ENCODE measurements at places on chromosomes 12 and 14.

GRCh38 chr12:46386360-46386867, 13.8 kb upstream of the SLC38A2 start:
- no peak for DNase-seq

GRCh38 chr12:48189331-48190125, 6.1 kb downstream of the CCDC184 start:
- peak; percentile 44 for DNase-seq

DNA sequence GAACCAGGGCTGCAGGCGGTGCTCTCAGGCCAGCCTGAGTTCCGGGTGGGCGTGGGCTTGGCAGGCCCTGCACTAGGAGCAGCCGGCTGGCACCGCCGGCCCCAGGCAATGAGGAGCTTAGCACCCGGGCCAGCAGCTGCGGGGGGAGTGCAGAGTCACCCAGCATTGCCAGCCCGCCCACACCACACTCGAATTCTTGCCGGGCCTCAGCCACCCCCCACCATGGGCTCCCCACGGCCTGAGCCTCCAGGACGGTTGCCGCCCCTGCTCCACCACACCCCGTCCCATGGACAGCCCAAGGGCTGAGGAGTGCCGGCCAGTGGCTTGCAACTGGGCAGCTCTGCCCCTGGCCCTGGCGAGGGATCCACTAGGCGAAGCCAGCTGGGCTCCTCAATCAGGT, 453.4 kb downstream of the TMTC2 start:
- DNase-seq = no peak

GRCh38 chr12:117518594-117519270, 157.3 kb upstream of the NOS1 start:
- DNase-seq = no peak

DNA sequence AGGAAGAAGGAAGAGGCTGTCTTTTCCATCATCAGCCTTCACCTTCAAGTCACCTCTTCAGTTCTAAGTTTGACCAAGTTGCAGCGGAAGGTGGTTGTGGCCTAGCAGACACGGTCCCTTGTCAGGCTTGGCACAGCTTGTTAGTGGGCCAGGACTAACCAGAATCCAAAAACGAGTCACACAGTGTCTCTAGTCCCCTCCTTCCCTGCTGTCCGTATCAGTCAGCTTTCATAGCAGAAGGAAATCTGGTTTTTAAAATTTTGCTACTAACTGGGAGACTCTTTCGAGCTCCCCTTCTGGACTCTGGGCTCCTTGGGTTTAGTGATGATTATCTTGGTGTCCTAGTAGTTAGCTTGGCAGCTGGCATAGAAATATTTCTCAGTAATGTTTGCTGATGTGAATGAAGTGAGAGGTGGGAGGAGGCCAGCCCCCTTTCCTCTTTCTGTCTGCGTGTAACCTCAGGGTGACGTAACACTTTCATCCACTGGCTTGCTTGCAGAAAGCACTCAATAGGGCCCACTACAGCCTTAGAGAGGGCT, 3.8 kb downstream of the ETV6 start:
- no peak for DNase-seq

GRCh38 chr14:32077081-32078022, at the start of gene ARHGAP5:
Gene ARHGAP5 (plus strand): TSS chr14:32077304. CDS start chr14:32090670, 13,366 bp downstream.
- peak; percentile 46 for DNase-seq

- DNase-seq = no peak
Observed at GRCh38 chr12:1360441-1361210, 233.8 kb downstream of the FBXL14 start.

GRCh38 chr14:54893151-54893760, 9.4 kb downstream of the GCH1 start:
- no peak for DNase-seq

- no peak for DNase-seq
Observed at GRCh38 chr12:92175961-92176360, 30.3 kb upstream of the BTG1 start.

DNA sequence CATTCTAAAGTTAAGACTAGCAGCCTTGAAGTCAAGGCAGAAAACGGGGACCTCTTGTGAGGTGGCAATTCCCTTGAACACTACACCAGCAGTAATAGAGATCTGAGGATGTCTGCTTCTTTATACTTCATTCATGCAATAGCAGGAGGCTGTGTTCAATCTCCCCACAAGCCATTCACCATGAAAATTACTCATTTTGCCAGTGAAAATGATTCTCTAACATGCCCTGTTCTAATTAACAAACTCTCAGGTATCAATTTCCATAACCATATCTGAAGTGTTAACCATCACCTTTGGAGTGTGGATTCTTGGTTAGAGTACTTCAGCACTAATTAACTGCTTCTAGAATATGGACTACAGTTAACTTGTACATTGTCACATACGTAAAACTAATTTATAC, 3.4 kb upstream of the GLIPR1 start:
- DNase-seq = no peak

- no peak for DNase-seq
Observed at GRCh38 chr12:109126784-109127183, 10.4 kb downstream of the ACACB start.

GRCh38 chr12:45975506-45975905, 14.9 kb downstream of the SCAF11 start:
- no peak for DNase-seq

GRCh38 chr12:905261-906031, 44.0 kb downstream of the RAD52 start:
- DNase-seq = no peak

GRCh38 chr12:6818222-6818621, 3.4 kb upstream of the GPR162 start:
- DNase-seq = no peak

DNA sequence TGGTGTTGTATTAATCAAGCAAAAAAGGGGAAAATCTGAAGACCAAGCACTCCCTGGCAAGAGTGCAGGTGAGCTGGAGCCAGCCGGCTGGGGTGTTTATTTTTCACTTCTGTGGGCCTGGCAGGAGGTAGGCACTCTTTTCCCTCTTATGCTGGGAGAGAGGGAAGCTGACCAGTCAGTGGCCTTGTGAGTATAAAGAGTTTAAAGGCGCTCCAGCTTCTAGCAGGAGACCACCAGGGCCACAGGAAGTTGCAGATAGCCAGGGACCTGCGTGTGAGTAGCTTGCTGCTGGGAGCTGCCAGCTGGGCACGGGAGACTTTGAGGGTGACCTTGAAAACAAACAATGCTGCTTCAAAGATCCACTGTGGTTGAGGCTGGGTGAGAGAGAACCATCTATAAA, 217.4 kb upstream of the PWP1 start:
- no peak for DNase-seq

- DNase-seq = no peak
Observed at GRCh38 chr12:13066459-13066858, 22.3 kb downstream of the FAM234B start.

DNA sequence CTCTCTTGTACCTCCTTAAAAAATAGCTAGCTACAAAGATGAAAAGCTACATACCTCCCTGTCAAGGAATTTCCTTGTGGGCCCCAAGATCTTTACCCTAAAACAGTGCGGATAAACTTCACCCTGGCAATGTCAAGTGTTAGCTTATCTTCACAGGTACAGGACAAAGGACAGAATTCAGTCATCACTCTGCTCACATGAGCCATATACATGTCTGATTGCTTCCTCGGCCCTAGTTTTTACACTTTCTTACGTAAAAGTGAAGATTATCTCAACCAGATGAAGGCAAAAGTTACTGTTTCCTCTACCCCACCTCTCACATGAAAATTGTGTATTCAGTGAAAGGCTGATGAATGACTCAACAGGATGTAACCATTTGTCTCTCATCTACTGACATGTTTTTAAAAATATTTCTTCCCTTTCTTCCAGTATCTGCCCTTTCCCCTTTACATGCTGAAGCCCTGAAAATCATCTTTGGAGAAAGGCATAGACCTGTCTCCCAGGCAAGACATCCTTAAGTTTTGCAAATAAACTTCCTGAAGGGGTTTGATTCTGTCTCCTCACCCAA, 890.1 kb downstream of the GALC start:
- DNase-seq = no peak

DNA sequence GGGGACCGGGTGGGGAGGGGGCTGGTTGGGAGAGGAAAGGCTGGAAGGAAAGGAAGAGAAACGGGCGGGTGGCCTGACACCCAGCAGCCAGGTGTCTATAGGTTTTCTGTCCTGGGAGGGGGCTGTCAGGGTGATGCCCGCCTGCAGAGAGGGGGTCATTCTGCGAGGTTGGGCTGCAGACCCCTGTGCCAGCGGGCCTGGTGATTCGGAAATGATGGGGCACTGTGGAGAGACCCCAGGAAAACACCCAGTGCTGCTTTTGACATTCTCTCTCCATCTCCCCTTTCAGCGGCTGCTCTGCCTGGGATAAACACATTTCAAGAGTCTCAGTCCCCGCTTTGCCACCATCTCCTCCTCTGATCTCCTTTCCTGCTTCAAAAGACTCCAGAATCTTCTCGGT, 168.5 kb upstream of the RTL1 start:
- DNase-seq = no peak

DNA sequence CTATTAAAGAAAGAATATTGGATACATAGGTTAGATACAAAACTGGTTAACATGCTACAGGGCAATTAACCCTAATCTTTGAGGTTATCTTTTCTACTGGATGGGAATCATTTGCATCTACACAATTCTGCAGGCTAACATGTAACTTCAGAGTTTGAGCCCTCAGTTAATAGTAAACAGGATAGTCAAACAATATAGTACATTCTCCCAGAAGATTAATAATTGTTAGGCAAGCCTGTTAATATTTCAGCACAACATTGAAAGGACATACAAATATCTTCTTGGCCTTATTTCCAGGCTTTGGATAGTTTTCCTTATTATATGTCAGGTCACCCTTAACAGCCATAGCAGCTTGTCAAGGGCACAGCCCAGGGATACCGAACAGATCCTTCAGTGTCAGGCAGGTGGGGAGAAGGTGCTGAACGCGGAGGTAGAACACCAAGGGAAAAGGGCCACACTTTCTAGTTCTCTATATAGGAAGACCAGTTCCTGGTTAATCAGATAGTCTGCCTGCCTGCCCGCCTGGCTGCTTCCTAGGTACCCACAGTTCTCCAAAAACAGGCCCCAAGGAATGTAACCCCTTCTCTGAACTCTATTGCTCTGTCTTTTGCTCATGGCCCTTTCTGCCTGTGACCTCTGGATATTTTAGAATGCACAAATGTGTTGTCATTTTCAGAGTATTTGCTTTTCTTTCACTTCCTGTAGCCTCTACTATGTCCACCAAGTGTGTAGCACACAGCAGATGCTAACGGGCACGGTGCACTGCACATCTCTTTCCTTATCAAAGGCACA, 256.0 kb downstream of the PCNX1 start:
- no peak for DNase-seq

DNA sequence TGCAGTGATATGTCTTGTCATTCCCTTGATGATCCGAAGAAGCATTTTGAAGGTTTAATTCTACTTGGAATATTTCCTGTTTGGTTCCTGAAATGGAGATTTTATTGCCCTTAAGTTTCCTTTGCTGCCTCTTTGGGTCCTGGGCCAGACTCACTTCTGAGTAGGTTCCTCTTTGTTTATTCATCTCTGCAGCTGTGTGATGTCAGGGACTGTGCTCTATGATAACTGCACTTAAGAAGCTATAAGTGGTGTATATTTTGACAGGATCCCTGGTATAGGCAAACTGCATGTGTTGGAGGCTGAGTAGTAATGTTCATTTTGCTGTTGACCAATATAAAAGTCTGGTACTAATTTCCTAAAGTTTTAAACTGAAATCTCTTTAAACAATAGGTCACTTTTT, at the start of gene KLRC4:
Gene KLRC4 (minus strand): TSS at position 366 of the 400 bp plus-strand sequence. CDS start 182 bp downstream, at position 184.
- DNase-seq = no peak

GRCh38 chr12:127998988-127999387, 268.0 kb upstream of the TMEM132C start:
- no peak for DNase-seq

DNA sequence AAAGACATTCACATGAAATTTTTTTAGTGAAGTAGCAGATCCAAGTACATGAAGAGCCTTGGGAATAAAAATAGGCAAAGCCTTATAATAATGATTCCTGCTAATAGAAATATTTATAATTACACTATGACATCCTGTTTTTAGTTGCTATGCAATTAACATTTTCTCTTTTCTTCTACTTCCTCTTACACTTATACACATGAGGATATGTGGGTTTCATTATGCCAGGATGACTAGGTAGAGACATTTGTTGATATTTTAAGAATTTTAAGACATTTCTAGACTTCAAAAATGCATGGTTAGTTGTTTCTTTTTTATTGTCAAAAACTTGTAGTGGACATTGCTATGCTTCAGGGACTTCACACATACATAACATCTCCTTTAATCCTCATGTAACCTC, 326.8 kb downstream of the SYT1 start:
- DNase-seq = no peak

- no peak for DNase-seq
Observed at GRCh38 chr12:30976206-30976605, 49.7 kb downstream of the TSPAN11 start.

DNA sequence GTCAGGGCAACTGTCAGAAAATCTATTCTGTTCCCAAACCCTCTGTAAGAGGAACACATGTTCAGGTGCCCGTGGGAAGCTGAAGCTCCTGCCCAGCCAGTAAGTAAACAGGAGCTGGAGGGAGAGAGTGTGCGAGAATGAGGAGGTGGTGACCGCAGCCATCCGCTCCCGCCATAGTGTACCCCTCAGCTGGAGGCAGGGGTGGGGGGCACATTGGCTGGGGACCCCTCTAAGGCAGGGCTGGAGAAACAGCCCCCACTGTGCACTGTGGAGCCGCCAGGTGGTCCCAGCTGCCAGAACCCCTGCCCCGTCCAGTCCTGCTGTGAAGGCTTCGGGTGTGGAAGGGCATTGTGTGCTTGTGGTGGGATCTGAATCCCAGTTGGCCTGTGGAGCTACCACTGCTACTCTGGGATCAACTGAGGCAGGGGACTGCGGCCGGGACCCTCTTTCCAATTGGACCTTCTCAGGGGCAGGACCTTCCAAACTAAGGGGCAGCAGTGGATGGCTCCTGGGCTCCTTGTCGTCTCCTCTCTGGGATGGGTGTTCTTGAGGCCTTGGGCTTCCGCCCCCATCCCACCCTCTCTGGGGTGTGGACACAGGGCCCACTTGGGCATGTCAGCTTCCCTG, 59.6 kb downstream of the TSPAN9 start:
- no peak for DNase-seq

DNA sequence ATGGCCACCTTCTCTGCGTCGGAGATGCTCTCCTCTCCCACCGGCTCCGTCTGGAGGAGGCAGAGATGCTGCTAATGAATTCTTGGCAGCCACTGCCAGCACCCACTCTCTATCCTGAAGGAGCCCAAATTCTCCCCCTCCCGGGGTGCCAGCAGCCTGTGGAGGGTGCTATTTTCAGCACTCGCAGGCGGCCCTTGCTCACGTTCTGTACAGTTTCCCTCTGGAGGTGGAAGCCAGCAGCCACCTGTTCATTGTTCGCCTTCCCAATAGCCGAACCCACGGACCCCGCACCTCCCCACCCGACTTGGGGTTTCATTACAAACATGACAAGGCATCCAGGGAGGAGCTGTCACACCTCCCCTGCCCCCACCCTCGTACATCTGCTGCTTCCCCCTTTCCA, 27.8 kb downstream of the SNRNP35 start:
- DNase-seq = no peak

DNA sequence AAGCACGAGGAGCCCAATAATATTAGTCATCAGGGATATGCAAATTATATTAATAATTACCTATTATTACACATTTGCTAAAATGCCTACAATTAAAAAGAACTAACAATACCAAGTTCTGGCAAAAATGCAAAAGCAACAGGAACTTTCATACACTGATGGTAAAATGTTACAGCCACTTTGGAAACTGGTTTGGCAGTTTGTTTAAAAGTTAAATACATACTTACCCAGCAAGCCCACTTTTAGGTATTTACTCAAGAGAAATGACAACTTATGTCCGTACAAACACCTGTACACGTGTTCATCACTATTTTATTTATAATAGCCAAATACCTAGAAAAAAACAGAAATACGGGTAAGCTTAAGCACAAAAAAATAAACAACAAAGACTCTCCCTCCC, 17.0 kb downstream of the WDR89 start:
- DNase-seq = no peak
